Posterior cingulate gyrus (tissue), 11 donors: ENCODE measurements at places on chromosomes 2 and 18.

GRCh38 chr2:48126162-48126561 is 219.9 kb upstream of the FBXO11 start:
- peak; percentile 90 for DNase-seq

DNA sequence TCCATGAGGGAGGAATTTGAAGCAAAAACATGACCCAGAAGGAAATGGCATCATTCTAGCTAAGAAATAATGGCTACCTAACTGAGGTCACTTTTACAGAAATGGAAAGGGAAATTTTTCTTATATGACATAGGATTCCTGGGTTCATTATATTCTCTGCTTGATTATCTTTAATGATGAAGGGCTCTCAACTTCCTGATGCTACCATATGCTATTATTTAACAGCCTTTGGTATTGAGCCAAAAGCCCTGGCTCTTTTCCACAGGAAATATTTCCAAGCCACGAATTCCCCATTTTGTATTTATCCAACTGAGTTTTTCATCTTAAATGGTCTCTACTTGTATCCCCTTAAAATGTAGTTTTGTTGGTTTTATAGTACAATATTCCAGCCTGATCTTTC is 63.2 kb upstream of the NPAS2 start:
- no peak for DNase-seq

DNA sequence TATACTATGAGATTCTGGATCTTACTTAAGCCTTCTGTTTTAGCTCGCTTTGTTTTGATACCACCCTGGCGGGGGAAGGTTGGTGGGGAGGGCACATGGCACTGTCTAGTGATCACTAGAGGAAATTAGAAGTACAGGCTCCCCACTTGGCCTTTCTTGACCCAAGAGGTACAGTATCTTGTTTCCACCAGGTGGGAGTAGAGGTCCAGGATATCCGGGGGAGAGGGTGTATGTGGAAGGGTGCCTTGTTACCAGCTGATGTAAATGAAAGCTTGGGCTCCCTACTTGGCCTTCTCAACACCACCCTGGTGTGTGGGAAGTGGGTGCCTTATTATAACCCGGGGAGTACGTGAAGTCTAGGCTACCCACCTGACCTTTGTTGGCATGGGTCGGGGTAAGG is 7.5 kb downstream of the GALNT1 start:
- no peak for DNase-seq

DNA sequence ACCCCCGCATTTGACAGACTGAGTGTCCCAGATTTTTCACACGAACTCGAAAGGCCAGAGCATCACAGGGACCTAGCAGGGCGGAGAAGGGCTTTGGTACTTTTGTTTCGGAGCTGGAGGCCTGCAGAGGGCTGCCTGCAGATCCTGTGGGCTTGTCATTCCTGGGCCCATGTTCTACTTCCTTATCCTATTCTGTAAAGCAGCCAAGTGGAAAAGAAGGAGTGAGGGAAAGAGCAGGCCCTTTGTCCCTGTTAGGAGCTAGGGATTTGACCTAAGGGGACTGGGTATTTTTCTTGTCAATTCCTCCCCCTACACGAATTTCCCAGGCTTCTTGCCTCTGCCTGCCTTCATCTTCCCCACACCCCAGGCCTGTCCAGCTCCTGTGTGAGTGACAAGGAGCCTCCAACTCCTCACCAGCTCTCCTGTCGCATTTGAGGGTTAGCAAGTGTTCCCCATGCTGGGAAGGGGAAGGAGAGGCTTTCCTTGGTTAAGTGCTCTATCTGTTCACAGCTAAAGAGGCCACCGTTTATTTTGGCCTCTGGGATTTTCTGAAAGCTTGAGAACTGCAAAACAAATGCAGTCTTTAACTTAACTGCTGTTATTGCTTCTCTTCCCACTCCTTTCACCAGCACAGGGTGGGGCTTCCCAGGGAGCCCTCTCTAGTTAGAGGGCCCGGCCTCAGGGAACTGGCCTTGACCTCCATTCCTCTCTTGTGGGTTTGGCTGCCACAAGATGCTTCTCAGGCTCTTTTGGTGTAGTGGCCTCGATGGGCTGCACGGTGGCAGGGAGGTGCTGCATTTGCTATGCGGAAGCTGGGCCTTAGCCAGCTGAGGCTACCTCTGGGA is 61.2 kb downstream of the SGPP2 start:
- DNase-seq: no peak

- DNase-seq: no peak
These were observed 5.9 kb downstream of the CCDC121 start for GRCh38 chr2:27622921-27623384.

- no peak for DNase-seq
These were observed 72.0 kb upstream of the ZCCHC2 start for GRCh38 chr18:62450546-62451410.

GRCh38 chr2:181782660-181783059 is 102.3 kb upstream of the NEUROD1 start:
- no peak for DNase-seq

DNA sequence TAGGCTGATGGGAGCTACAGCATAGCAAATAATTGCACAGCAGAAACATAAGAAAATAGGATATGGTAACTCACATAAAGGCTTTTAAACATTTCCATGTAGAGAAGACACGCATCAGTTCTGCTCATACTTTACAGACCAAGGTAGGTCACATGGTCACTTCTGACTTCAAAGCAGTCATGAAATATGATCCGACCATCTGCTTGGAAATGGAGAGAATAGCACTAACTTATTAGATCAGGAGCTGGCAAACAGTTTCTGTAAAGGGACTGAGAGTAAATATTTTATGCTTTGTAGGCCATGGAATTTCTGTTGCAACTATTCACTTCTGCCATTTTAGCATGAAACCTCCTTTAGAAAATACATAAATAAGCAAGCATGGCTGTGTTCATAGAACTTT is 936.6 kb upstream of the FANCL start:
- DNase-seq: no peak

DNA sequence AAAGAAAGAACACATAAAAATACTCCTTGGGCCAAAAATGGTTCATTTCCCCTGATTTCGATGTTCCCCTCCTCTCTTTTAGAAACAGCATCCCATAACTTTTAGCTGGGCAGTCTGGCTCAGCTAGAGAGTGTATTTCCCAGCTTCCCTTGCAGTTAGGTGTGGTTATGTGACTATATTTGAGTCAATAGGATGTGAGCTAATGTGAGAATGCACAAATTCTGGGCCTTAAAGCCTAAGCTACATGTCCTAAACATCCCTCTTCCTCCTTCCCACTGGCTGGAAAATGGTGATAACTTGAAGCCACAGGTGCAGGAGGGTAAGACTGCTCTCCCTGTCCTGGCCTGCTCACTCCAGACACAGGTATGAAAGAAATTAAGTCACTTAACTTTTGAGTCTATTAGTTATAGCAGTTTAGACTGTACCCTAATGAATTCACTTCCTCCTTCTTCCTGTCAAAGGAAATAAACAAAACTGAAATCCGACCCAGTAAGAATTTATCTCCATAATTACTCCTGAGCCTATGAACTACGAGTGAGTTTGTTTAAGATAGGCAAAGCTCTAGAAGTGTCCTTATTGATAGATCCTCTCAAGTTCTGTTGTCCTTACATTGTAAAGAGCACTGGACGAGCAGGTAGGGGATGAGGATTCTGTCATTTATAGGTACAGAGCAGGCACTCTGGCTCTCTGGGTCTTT is 177.6 kb downstream of the MTX2 start:
- DNase-seq: no peak

DNA sequence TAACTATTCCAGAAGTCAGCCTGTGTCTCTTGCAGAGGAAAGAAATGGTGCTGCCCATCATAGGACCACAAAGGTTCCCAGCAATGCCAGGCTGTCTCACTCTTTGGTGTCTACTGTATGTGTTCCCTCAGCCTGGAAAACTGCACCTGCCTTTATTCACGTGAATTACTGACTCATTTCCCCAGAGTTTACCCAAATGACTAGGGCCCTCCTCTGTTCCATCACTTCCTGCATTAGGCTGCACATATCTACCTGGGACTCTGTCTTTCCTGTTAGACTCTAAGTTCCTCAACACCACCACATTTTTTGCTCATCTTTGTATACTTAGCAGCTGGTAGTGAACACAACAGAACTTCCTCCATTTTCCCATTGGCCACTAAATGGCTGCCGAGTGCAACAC is 188.3 kb downstream of the FHOD3 start:
- no peak for DNase-seq

- no peak for DNase-seq
These were observed 72.6 kb upstream of the ASB18 start for GRCh38 chr2:236336575-236337464.

GRCh38 chr2:28089486-28089885 is 199.0 kb downstream of the BABAM2 start:
- no peak for DNase-seq

DNA sequence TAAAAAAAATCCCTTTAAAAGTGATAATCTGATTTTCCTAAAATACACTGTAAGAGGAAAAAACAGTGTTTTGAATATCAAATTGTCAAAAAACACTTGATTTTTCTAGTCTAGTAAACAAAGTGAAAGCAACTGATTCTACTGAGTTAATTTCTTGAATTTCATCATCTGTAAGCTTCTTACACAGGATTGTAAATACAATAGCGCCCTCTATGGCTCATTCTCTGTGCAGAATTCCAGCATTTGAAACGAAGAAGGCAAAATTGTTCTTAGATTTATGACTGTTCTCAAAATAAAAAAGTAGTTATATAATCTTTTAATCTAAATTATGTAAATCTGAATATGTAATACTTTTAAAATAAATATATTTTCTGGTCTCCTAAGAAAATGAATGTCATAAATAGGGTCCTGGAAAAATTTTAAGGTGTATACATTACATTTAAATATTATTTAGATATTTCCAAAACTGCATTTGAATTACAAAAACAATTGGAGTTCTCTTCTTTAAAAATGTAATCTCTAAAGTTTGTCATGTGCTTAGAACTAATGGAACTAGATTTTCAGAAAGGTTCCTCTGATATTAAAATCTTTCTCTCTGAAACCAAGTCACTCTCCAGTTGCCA is 176.9 kb upstream of the MC4R start:
- DNase-seq: no peak

DNA sequence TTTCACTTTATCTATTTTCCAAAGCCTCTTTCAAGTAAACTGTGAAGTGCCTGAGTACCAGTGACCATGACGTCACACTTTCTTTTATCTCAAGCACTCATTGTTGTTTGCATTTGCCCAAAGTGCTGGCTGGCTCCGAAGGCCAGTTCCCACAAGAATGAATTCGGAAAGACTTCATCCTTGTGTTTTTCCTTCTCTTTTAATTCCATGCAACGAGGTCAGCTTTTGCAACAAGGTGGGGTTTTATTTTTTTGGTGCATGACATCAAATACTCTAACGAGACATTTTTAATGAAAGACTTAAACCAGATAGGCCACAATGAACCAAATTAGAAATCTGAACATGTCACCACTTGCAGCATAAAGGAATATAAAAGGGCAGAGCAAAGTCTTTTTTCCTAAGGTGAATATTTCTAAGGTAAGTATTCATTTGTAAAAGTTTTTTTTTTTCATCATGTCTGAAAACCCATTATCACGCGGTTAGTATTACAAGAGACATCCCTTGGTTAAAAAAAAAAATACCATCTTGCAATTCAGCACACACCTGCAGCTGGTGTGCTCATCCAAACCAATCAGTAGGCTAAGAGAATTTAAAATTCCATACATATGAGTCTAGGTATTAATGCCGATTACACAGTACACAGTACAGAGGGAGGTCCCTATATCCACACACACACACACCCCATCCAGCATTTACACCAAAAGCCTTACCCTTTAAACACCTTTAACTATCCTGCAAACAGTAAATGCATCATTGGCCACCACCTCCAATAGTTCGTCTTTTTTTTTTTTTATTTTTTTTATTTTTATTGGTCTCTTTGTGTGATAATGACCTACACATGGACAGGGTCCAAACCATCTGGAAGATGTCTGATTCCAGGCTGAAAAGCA is 2.3 kb downstream of the ARL4C start:
- DNase-seq: no peak

DNA sequence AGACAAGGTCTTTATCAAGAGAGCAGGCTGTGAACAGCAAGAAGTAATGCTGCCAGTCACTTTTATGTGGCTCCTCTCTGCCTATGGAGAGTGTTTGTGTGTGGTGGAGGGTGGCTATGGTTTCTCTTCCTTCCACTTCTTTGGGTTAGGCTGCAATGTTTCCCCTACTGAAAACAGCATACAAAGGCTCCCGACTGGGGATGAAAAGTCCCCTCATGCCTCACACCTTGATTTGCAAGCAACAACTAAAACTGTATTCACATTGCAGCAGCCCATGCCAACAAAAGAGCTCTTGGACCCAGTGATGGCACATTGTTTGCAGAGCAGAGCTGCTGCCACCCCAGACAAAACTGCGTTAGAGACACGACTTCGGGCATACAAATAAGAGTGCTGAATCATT is 301.6 kb downstream of the SLC8A1 start:
- peak; percentile 17 for DNase-seq

- no peak for DNase-seq
These were observed 32.1 kb upstream of the WDR75 start for GRCh38 chr2:189409131-189409530.

- DNase-seq: no peak
These were observed 36.2 kb downstream of the HAT1 start for GRCh38 chr2:171958475-171958874.

GRCh38 chr2:101948625-101949155 is 43.1 kb upstream of the IL1R2 start:
- DNase-seq: no peak

GRCh38 chr2:113777371-113777770 is 20.9 kb upstream of the SLC35F5 start:
- no peak for DNase-seq

DNA sequence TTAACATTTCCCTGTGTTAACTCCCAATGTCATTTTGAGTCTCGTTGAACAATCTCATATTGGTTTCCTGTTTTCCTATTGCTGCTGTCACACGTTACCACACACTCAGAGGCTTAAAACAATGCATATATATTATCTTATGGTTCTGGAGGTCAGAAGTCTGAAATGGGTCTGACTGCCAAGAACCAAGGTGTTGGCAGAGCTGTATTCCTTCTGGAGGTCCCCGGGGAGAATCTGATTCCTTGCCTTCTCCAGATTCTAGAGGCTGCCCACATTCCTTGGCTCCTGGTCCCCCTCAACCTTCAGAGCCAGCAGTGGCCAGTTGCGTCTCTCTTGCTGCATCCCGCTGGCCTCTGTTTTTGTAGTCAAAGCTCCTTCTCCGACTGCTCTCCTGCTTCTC is 17.5 kb downstream of the COL4A4 start:
- DNase-seq: no peak

GRCh38 chr2:173982918-173983317 is 17.7 kb upstream of the SP3 start:
- peak; percentile 61 for DNase-seq

- no peak for DNase-seq
These were observed 70.6 kb downstream of the EMILIN2 start for GRCh38 chr18:2917259-2918047.

DNA sequence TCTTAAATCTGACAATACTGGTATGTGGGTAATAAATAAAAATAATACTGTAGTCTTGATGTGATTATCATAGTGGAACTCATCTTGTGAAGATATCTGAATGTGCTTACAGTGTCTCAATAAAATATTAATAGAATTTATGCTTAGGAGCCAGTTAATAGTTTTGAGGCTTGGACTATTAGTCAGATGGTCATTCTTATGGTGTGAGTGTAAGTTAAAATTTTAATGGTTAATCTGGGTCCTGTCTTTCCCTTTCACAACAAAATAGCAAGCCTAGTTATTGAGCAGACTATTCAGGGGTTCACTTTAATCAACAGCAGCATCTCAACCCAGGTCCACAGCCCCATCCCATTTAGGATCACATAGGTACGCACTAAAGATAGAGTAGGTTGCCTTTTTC is 138.9 kb downstream of the HAUS1 start:
- no peak for DNase-seq
